ENCODE measurements at places on chromosomes 5 and 9.

DNA sequence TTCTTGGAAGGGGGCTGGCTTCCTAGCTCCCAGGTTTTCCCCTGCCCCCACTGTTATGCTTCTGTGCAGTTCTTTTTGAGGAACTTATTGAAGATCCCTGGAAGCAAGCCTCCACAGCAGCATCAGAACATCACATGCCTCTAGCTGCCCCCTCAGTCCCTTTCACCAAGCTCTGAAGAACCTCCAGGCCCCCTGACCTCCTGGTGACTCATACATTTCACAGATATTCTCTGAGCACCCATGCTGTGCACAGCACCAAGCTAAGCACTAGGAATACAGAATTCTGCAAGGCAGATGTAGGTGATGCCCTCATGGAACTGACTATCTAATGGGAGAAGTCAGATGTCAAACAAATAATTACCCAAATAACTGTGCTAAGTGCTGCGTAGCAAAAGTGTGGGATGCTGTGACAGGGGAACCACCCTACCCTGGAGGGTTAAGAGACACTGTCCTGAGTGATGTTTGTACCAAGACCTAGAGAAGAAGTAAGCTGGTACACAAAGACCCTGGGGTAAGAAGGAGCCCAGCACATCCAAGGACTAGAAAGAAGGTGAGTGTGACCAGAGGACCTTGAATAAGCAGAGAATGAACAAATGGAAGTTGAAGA, 213.7 kb upstream of the NR4A3 start:
- no peak for DNase-seq

DNA sequence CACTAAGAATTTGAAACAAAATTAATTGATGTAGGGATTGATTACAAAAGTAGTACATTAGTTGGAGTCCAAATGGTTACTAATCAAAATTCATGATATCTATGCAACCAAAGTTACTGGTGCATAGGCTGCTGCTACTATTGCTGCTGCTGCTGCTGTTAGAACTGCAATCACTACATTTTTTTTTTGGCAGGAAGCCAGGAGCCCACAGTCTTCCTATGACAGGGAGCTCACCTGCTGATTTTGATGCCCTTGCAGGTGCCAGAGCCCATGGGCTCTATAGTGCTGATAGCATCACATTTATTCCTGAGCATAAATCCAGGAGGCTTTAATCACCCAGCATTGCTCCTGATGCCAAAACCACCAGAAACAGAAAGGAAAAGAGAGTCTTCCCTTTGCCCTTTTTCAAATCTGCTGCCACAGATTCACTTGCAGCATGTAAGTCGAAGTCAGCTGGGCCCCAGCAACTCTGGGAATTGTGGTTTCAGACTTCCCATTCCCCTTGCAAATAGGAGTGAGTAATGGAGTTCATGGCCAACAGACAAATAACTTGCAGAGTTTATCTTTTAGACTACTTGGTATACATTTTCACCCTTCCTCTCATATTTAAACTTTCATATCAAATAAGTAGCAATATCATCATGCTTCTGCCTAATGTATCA, 17.6 kb downstream of the SLCO6A1 start:
- no peak for DNase-seq

- no peak for DNase-seq
Observed at GRCh38 chr5:154559398-154560276, 81.6 kb upstream of the HAND1 start.

GRCh38 chr9:33719581-33720374, 75.6 kb upstream of the PRSS3 start:
- DNase-seq = no peak

DNA sequence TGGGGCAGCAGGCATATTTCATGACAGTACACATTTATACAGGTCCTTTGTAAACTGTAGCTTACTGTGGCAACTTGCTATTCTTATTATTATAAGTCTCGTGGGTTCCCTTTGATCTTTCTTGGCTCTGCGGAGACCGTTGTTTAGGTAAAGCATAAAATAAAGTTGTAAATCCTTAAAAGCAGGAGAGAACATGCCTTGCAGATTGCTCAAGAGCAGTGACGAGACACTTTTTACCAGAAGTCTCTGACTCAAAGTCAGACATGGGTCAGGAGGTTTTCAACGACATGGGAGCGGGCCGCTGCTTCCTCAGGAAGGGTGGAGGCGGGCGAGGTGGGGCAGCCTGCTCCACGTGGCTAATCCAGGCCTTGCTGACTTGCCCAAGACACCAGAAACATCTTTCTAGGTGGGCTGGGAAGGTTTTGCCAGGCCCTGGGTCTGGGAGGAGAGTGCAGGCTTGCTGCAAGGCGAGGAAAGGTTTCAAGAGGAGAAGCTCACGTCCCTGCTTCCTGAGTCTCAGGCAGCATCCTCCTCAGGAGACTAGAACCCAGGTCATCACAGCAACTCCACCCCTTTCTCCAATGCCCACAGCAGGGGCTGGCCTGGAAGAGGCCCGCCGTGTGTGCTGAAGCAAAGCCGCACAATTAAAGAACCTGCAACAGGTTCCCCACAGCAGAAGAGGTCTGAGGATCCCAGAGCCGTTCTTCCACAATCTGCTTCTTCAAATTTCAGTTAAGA, 6.5 kb downstream of the TBC1D2 start:
- no peak for DNase-seq

DNA sequence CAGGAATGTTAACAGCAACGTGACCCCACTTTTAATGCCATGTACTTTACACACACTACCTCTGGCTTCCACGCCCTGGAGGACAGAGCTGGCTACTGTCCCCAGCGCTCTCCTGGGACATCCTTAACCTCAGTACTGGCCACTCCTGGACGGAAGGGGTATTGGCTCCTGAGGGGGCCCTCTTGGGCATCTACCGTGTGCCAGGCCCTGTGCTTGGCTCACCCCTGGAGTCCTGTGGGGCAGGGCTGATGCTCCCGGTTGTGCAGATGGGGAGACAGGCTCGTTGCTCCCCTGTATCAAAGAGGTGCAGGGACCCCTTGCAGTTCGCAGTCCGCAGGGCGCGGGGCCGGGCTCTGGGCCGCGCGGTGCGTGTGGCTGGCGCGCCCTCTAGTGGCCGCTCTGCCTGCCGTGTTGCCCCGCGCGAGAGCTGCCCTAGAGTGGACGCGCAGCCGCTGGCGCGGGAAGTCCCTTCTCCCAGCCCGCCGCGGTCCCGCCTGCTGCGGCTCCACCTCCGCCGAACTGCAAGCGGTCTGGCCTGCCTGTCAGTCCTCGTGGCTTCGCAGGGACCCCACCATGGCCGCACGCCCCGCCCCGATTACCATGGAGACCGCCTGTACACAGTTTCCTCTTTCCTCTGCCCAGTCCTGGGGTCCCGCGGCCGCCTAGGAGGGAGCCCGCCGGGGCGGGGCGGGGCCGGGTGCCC, at the start of gene WDR38:
TSS of gene WDR38 (plus strand) at position 632 of the 703 bp plus-strand sequence. CDS start 72 bp downstream, outside the sequence.
- peak; percentile 25 for DNase-seq

- no peak for DNase-seq
Observed at GRCh38 chr9:87834357-87834756, 48.3 kb upstream of the SPATA31E1 start.

- DNase-seq = no peak
Observed at GRCh38 chr5:39942606-39943005, 517.8 kb upstream of the DAB2 start.

- DNase-seq = no peak
Observed at GRCh38 chr9:138115506-138115905, 237.9 kb downstream of the CACNA1B start.

GRCh38 chr5:123520677-123521247, 8.8 kb downstream of the CSNK1G3 start:
- no peak for DNase-seq

DNA sequence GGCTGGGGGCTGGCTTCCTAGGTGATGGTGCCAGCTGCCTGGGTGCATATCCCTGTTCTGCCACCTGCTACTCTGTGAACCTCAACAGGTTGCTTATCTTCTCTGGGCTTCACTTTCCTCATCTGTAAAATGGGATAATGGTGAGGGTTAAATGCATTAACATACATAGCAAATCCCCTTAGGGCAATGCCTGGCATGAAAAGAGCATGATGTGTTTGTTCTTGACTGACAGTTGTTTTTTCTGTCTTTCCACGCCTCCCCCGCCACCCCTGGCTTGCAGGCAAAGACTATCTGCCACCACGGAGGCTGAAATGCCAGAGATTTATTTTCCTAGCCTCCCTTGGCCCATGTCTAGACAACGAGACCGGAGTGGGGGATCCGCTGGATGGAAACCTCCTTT, 280.5 kb downstream of the NSG2 start:
- no peak for DNase-seq

- DNase-seq = no peak
Observed at GRCh38 chr5:72459089-72459661, 48.0 kb downstream of the ZNF366 start.

Data from NCI-H526 treated with DMSO at 0.1 percent for 48 hours (cell line).